NCI-H1417 treated with DMSO at 0.1 percent for 48 hours (cell line): ENCODE measurements at places on chromosomes 11 and 22.

GRCh38 chr22:42173183-42173926, 42.7 kb upstream of the CYP2D6 start:
- no peak for DNase-seq

DNA sequence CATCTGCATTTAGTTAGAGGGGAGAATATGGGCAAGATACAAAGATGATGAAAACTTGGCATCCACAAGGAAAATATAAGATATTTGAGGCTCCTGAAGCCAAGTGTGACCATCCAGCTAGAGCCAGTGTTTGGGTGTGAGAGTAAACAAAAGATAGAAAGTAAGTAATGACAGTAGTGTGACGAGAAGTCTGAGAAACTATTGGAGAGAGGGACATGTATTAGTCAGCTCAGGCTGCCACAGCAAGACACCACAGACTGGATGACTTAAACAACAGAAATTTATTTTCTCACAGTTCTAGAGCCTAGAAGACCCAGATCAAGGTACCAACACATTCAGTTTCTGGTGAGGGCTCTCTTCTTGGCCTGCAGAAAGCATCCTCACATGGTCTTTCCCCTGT, 6.4 kb upstream of the CCKBR start:
- DNase-seq = no peak

DNA sequence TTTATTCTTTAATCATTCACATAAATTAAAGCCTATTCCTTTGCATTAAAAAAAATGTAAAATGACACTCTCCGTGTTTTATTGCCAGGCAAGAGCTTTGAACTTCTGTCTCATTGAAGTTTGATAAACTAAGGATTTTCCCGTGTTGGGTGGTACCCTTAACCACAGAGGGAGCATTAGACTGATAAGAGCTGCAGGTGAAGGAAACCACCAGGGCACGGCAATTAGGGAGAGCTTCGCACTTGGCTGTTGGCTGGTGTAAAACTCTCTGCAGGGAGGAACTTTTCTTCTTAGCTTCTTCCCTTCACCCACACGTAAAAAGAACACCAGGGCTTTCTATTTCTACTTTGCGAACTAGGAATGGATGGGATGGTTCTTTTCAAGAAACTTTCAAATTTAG, 47.0 kb downstream of the CSTPP1 start:
- no peak for DNase-seq

DNA sequence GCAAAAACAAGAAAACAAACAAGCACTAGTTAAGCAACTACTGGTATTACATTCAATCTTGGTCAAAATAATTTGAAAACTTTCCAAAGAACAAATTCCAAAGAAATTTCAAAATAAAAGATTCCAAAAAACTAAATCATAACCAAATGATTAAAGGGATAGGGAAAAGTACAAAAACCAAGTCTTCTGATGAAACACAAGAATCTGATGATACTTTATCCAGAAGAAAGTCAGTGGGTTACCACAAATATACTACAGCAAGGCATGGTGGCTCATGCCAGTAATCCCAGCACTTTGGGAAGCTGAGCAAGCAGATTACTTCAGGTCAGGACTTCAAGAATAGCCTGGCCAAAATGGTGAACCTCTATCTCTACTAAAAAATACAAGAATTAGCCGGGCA, 59.1 kb downstream of the NUP98 start:
- DNase-seq = no peak

DNA sequence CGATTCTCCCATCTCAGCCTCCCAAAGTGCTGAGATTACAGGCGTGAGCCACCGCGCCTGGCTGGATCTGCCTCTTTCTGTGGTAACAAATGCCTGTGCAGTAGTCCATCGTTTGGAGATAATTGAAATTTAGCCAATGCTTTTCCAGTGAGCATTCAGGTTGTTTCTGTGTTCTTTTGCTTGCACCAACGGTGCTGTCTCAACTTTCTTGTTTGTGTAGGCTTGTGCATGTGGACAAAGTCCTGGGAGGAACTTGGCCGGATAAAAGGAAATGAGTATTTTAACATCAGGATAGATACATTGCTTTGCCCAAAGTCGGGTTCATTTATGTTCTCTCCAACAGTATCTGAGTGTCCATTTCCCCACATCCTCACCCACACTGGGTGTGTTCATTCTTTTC, 85.7 kb downstream of the KIAA1671 start:
- no peak for DNase-seq

GRCh38 chr11:111386611-111387150, 7.6 kb upstream of the POU2AF1 start:
- no peak for DNase-seq

- DNase-seq = no peak
Observed at GRCh38 chr11:59829358-59829757, 15.9 kb downstream of the CBLIF start.

- DNase-seq = no peak
Observed at GRCh38 chr11:68454767-68455166, 5.8 kb upstream of the PPP6R3 start.

DNA sequence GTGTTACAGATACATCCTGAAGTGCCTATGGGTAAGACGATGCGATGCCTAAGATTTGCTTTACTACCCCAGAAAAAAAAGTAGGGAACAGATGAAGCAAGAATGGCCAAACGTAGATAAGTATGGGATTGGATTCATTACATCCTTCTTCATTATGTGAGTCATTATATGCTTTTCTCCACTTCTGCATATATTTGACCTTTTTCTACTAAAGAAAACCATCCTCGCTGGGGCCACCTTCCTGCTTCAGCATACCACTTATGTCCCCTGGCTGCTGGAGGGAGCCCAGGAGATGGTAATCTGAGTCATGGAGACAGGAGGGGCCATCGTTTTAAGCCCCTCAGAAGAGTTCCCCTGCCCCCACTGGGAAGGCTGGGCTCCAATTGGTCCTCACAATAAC, 14.4 kb upstream of the KLHL35 start:
- DNase-seq = no peak

- DNase-seq = no peak
Observed at GRCh38 chr11:67541198-67541597, 18.0 kb upstream of the CABP2 start.

DNA sequence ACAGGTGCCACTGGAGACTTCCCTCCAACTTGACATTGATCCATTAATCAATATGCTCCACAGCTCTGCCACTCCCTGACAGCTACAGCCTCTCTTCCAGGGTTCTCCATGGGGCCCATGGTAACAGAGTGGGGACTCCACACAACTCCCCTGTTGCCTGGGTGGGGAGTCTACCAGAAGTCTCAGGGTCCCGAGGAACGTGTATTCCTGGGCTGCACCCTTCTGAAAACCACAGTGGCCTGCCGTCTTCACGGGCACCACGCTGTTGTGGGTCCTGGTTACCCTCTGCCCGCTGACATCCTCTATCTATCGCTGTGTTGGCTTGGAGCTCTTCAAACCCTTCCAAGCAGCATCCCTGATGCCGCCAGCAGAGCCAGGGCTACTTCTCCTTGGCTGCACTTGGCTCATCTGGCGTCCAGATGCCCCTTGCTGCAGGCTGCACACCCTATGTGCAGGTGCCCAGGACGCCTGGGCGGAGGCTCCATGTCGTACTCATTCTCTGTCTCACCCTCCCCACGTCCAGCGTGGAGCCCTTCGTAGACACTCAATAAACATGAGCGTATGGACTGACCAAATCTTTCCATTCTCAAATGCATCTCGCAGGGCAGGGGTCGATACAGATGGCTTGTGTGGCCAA, 1341.8 kb downstream of the TBC1D22A start:
- no peak for DNase-seq

DNA sequence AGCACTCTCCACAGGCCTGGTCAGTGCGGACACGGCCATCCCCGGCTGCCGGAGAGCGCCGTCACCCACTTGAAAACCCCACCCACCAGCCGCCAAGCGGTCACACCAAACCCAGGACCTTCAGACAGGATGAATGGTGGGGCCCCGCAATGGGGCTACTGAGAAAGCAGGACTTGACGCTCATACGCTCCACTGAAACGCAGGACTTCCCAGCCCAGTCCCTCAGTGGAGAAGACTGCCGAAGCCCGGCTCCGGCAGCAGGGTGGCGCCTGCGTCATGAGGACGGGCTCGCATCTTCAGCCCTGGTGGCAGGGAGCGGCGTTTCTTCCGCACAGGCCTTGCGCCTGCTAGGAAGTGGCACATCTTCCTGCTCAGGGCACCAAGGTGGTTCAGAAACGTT, 15.3 kb upstream of the PHLDA2 start:
- no peak for DNase-seq

- DNase-seq = no peak
Observed at GRCh38 chr11:64003807-64004589, 17.8 kb downstream of the OTUB1 start.

- DNase-seq = no peak
Observed at GRCh38 chr11:1163911-1164735, 6.4 kb downstream of the MUC5AC start.

- no peak for DNase-seq
Observed at GRCh38 chr11:68855205-68855981, 13.7 kb upstream of the CPT1A start.

DNA sequence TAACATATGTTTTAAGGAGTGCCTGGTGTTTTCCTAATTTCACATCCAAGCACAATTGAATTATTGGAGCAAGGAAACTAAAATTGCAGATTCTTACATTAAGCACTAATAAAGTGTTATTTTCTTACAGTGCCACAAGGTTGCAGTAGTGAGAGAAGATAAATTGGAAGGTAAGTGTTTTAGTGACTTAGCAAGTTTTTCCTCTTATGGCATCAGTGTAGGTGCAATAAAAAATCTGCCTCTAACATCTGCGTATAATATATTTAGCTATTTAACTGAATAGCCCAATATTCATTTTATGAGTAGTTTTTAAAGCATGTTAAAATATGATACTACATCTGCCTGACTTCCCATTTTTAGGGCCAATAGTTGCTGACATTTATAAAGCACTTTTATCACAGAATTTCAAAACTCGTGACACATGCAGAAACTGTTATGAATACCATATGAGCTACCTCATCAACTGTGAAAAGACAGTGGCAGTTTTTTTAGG, 19.0 kb downstream of the POLD3 start:
- no peak for DNase-seq

GRCh38 chr11:133896642-133897330, 51.5 kb upstream of the SPATA19 start:
- DNase-seq = no peak

GRCh38 chr11:123366924-123367323, 63.1 kb upstream of the GRAMD1B start:
- DNase-seq = no peak

DNA sequence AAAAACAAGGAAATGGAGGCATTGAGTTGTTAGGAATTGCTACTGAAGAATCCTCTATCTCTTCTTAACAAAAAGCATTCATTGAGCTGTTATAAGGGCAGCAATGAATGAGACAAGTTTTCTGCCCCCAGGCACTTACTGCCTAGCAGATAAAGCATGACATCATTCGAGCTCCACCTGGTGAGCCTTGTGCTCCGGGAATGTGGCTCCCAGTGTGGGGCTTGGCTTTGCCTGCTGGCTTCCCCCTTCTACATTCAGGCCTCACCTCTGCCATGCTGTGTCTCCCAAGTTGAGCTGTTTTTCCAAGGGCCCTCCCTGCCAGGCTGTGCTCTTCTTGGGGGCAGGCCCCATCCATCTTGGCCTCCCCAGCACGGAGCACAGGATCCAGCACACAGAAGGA, 56.9 kb upstream of the EIF3D start:
- no peak for DNase-seq

GRCh38 chr11:67160872-67161783, 42.1 kb downstream of the KDM2A start:
- no peak for DNase-seq

GRCh38 chr11:37449146-37449545, 851.1 kb upstream of the RAG2 start:
- no peak for DNase-seq

DNA sequence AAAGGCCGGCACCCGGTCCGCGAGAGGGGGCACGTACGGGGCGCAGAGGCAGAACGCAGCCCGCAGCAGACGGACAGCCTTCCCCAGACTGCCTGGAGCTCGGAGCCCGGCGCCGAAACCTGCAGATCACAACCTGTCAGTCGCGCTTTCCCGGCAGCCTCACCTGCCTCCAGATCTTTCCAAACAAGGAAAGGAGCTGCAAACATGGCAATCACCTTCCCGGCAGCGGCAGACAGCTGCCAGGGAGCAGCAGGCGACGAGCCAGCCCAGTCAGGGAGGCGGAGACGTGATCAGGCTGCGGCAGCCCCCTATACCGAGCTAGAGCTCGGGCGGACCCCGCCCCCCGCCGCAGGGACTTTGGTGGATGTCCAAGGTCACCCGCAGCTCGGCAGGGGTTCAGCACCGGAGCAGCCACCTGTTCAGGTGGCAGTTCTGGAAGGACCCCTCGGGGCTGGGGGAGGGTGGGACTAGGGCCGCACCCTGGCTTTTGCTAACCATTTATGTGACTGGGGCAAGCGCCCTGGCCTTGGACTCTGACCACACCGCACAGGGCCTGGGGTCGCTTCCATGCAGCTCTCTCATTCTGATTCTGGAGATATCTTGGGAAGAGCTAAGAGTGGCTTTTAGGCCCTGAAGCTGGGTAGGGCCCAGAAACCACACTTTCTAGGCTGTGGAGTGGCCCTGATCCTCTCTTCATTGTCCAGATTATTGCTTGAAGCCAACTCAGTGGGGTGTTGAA, 143.8 kb downstream of the NECTIN1 start:
- DNase-seq = no peak

- DNase-seq = no peak
Observed at GRCh38 chr11:105000167-105000566, 22.8 kb downstream of the CASP5 start.

DNA sequence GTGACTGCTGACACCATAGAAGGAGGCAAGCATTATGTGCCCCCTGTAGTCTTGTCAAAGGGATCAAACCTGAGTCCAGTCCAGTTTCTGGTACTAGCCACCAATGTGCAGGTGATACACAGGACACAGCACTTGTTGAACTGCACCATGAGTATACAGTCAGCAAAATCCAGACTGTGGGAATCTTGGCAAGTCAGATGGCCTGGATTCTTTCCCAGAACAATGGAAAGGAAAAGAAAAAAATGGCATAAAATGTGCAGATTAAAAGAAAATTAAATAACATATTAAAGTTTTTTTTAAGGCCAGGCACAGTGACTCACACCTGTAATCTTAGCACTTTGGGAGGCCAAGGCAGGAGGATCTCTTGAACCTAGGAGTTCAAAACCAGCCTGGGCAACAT, 16.8 kb downstream of the CRY2 start:
- DNase-seq = no peak

DNA sequence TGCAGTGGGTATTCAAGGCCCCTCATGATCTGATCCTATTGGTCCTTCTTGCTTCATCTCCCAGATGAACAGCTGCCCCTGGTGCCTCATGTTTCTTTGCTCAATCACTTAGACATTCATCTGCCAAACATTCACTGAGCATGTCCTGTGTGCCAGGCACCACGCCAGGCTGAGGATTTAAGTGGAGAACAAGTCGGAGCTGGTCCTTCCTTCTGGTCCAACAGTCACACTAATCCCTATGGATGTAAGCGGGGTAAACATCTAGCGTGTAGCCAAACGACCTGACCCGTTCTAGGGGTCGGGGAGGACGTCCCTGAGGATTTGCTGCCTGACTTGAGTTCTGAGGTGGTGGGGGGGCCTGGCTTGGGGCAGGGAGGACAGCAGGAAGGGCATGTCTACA, 21.9 kb downstream of the ZMAT5 start:
- no peak for DNase-seq

GRCh38 chr11:44188643-44189042, 93.2 kb downstream of the EXT2 start:
- DNase-seq = no peak

GRCh38 chr11:123351375-123351774, 78.7 kb upstream of the GRAMD1B start:
- no peak for DNase-seq

GRCh38 chr11:22556381-22556780, 69.2 kb downstream of the FANCF start:
- DNase-seq = no peak
